ENCODE measurements at places on chromosomes 6 and 20.

DNA sequence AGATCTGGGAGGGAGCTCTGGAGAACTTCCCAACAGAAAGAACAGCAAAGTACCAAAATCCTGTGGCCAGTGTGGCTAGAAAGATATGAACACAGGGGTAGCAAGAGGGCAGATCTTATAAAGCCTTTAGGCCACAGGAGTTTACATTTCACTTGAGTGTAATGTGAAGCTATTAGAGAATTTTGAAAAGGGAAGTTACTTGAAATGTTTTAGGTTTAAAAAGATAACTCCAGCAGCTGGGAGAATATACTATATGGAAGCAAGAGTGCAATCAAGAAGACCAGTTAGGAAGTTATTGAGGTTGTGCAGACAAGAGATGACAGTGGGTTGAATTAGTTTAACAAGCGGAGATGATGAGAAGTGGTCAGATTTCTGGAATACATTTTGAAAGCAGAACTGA, 7.9 kb downstream of the SUPT3H start:
- DNase-seq: no peak

GRCh38 chr6:75317503-75318206, 33.1 kb upstream of the TMEM30A start:
- DNase-seq: no peak

DNA sequence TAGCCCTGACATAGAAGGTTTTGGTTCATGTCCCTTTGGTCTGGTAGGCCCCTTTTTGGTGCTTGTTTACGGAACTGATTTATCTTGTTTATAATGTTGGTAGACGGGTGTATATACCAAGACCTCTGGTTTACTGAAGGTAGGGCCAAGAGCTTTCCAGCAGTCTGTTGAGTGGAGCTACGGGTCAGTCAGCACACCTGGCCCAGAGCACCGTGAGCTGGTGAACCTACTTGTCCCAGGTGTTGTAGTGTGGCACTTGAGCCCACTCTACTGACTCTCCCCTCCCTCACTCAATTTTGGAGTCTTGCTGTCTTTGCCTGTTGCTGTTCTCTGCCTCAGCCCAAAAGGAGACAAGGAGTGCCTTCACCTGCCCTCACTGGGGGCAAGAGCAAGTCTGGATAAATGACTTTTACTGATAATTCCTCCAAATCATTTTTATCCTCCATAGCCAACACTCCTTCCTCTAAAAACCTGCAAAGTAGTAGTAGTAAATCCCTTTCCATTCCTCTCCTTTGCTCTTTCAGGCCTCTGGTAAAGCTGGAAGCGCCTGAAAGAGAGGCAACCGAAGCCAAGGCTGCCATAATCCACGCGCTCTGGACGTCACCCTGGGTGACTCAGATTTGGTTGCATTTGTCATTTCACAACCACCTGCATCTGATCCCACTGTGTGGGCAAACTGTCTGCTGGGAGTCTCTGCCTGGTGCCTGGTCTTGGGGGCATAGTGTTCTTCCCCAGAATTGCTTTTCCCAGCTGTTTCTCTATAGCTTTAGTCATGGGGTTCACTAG, 22.2 kb downstream of the RREB1 start:
- peak; percentile 43 for DNase-seq

GRCh38 chr20:7264137-7264536, 496.7 kb downstream of the BMP2 start:
- no peak for DNase-seq

DNA sequence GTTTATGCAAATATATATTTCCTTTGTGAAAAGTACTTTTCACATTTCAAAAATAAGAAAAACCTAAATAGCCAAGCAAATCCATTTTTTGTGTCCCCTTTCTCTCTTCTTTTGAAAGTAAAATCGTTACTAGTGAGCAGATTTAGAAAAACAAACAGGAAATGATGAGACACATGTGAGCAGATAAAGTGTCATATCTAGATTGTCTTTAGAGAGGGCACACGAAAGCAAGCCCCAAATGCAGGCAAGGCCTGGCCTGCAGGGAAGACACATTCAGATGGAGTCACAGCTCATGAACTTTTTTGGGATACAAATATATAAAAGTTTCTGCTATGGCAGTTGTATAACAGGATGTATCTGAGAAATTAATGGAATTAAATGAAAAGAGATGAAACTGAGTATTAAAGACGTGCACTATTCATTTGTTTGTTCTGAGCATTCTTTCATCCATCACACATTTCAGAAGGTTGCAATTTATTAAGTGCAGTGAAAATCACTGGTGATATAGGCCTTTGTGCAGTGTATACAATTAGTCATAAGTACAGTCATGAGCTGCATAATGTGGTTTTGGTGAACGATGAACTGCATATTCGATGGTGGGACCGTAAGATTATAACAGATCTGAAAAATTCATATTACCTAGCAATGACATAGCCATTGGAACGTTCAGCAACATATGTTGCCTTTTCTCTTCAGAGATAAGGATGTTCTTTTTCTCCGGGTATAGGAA, 101.4 kb downstream of the PACRG start:
- DNase-seq: no peak

DNA sequence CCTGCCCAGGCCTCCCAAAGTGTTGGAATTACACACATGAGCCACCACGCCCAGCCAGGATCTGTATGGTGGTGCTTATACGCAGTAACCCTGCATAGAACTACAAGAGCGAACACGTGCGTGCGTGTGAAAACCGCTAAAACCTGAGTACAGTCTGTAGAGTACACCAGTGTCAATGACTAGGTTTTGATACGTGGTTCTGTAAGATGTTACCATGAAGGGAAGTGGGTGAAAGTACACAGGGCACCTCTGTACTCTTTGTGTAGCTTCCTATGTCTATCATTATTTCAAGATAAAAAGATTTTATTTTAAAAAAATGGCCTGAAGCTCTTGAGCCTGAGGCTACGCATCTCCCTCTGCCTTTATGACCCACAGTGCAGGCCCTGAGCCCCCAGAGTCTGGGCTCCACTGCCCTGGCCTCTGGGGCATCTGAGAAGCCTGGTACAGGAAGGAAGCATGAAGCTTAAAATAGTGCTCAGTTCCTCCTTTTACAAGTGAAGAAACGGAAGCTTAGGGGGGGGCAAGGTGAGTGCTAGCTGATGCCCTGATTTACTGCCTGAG, 21.6 kb downstream of the LY86 start:
- DNase-seq: peak; percentile 11

GRCh38 chr6:130143709-130144108, 79.0 kb downstream of the SAMD3 start:
- DNase-seq: no peak

DNA sequence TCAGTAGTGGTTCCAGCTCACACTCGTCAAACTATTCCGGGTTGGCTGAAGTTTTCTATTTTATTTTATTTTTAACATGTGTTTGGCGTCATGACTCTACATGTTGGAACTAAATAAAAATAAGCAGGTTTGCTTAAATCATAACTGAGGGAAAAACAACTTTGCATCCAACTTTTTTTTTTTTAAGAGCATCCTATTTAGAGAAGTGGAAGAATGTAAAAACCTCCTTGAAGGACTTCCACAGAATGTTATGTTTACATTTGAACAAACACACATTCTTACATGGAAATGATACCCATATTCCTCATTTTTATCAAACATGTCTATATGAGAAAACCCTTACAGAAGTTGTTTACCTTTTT, 659 bp downstream of the PRDM1 start:
- DNase-seq: no peak

DNA sequence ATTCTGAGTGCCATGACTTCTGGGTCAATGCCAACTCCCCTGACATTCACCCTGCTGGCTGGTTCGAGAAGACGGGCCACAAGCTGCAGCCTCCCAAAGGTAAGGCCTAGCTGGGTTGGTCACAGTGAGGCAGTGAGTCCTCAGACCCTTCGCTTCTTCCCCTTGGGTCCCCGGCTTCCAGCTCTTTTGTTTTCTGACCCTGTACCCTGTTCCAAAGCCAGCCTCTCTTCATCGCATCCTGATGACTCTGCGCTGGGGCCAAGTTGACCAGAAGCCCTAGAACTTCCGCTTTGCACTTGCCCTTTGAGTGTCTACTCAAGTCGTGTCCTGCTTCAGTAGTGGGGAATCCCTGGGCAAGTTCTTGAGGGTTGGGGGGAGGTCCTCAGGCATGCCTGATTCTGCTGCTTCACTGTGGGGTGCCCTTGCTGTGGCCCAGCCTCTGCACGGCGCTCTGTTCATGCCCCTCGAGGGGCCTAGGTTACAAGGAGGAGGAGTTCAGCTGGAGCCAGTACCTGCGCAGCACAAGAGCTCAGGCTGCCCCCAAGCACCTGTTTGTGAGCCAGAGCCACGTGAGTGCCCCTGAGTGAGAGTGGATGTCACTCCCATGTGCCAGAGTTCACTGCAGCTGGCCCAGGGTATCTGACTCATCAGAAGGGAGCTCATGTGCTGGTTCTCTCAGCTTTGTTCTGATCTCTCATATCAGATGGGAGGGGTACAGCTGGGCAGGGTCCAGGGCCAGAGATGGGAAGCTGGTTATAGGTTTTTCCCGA, 23.0 kb downstream of the L3MBTL1 start:
- DNase-seq: no peak

DNA sequence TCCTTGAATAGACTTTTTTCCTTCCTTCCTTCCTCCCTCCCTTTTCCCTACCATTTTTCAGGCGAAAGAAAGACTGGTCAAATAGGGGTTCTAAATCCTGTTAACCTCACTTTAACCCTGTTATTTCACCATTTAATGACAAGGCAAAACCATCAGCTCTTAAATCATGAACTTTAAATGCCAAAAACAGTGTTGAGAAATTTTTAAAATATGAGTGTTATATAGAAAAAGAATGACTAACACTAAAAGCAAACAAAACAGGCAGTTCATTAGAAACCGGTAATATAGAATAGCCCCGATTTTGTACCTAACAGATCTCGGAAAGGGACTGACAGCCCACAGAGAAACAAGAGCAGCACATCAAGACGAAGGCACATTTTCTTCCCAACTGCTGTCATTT, 57.4 kb upstream of the CEP85L start:
- no peak for DNase-seq

DNA sequence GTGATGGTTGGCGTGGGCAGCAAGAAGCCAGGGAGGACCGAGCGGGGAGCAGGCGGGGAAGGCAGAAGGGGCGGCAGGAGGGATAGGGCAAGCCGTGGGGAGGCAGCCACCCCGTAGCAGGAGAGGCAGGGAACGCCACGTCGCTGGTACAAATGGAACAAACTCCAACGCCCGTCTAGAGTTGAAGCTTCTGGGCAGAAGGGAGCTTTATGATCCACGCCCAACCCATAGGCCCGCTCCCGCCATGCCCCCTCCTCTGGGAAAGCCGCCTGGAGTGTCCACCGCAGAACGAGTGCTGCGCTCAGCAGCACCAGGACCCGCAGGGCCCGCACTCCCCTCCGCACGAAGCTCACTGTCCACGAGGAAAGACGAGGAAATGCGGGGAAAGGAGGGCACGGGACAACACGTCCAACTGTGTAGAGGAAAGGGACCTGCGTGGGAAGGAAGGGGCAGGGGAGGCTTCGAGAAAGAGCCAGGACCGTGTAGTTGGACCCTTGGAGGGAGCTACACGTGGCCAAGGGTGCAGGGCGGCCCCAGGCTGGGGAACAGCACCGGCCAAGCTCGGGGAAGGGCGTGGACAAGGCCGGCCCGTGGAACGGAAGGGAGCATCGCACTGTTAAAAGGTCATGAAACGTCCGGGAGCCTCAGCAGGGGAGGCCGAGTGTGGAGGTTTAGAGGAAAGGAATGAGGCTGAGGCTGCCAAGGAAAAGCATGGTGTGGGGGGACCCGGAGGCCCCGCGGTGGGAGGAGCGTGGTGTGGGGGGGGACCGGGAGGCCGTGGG, 204.0 kb downstream of the DLL1 start:
- DNase-seq: peak; percentile 7

GRCh38 chr6:87583822-87584221, 6.0 kb downstream of the RARS2 start:
- DNase-seq: no peak

GRCh38 chr20:17878069-17878911, 90.3 kb downstream of the SNX5 start:
- no peak for DNase-seq

- no peak for DNase-seq
Observed at GRCh38 chr20:7346562-7346961, 579.1 kb downstream of the BMP2 start.

GRCh38 chr6:139888681-139889122, 514.3 kb upstream of the CITED2 start:
- DNase-seq: no peak

DNA sequence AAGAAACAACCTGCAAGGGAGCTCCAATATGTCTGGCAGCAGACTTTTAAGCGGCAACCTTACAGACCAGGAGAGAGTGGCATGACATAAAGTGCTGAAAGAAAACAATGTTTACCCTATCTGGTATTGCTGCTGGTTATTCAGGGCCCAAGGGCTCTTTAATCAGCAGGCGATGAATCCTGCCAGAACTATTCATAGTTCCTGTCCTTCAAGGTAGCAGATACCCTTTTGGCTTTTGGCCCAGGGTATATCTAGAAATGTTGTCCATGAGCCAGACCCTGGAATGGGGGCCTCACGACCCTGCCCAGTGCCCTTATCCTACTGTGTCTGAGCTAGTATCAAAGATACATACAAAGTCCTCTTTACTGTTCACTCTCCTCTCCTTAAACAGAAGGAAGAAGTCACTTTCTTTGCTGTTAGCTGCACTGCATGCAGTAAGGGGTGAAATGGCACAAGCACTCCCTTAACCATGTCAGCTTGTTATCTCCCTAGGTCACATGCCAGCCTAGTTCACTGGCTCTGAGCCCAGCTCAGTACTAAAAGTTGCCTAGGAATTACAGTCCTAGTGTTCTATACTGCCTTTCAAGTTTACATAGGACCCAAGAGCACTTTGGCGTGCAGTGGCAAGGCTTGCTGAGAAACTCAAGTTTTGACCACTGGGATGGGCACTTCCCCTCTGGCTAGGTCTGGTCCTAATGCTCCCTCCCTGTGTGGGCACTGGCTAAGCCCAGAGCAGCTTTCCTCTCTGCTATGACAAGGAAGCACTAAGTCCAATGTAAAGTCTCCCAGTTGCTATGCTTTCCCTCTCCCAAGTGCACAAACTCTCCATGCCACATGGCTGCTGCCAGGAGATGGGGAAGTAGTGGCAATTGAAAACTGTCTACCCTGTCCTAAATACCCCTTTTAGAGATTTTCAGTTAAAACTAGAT, 122.0 kb downstream of the HTR1B start:
- no peak for DNase-seq

DNA sequence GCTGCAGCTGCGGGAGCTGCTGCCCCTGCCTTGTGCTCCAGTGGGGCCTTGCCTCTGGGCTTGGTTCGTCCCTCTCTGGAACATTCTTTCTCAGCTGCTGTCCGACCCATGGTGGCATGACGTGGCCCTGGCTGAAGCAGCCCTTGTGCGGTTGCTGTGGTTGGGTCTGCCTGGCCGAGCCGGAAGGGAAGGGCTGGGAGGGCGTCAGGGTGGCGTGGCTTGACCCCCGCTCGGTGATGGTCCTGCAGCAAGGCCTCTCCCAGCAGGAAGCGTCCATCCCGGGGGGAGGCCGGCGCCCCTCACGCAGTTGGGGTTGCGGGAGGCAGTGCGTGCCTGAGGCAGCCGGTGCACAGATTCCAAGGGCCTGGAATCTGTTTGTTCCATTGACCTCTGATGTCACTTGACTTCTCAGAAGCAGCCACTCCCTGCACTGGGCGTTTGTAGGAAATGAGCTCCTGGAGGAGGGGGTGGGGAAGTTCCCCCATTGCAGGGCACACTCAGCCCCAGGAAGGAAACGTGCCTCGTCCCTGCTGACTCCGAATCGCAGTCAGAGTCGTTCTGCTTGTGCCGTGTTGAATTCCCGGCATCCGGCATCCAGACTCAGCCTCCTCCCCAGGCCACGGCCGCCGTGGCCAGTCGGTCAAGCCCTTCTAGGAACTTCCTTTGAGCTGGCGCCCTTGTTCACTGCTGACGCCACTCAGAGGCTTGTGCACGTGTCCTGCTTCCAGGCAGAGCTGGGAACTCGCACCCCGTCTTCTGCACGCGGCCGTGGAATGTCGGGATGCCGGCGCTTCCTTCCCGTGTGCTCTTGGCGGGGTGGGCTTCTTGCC, 9.7 kb upstream of the TNFRSF6B start:
- DNase-seq: peak; percentile 78

GRCh38 chr20:20668639-20669038, 43.8 kb downstream of the RALGAPA2 start:
- no peak for DNase-seq
